Stimulated activated CD4-positive, alpha-beta T cell treated with anti-CD3 and anti-CD28 coated beads, Interleukin-4, amount 100 ng/mL, for 4 hours (primary cell): ENCODE measurements at places on chromosomes 13 and 19.

DNA sequence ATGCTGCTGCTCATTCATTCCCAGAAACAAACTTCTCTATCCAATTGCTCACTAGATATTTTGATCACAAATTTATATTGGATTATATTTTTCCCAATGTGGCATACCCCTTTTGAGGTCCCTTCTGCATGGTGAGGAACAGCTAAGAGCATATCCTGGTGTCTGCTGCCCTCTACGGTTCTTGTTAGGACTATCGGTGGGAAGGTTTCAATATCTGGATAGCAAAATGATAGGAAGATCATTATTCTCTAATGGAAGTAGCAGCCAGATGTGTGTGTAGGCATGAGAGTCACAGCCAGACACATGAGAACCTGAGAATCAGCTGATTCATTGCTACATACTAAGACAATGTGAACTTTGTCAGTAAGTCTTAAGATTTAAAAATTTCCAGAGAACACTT is 1422.4 kb upstream of the MIR17HG start:
- no peak for DNase-seq

GRCh38 chr19:19214159-19214490 is 2.4 kb downstream of the NCAN start:
- DNase-seq, result no peak

- DNase-seq, result no peak
Measured at GRCh38 chr13:50783066-50783465, 60.4 kb downstream of the DLEU7 start.

DNA sequence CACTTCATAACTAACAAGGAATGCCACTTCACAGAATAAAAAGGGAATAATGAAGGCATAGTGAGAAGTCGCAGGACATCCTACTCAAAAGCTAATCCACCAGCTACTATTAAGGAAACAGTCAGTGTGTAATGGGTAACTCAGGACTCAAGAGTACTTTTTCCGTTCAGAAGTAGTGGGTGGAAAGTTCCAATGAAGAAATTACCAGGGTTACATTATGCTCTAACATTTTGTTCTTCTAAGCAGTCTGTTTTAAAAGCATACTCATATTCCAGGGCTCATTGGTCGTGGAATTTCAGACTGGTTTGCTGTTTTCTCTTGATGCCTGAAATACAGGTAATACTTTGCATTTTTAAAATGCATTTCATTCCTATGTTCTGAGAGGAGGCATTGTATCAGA is 222.4 kb upstream of the IRS2 start:
- DNase-seq, result no peak

DNA sequence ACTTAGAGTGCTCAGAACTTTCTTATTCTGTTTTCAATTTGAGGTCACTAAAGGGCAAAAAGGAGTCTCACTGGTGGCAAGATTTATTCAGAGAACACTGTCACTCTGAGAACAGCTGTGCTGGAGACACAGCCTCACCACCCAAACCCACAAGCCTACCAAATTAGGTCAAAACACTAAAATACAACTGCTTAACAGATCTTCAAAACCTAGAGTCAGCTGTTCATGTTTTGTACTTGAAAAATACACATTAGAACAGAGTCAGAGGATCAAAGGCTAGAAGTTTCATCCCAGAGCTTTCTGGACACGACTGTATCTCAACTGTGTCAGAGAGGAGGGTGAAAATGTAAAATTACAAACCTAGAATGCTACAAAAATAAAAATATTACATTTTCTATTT is 89.3 kb downstream of the MIPEP start:
- no peak for DNase-seq

- no peak for DNase-seq
Measured at GRCh38 chr13:41004875-41005693, 14.0 kb downstream of the ELF1 start.

GRCh38 chr13:43804461-43805070 is 17.8 kb upstream of the ENOX1 start:
- DNase-seq, result no peak

DNA sequence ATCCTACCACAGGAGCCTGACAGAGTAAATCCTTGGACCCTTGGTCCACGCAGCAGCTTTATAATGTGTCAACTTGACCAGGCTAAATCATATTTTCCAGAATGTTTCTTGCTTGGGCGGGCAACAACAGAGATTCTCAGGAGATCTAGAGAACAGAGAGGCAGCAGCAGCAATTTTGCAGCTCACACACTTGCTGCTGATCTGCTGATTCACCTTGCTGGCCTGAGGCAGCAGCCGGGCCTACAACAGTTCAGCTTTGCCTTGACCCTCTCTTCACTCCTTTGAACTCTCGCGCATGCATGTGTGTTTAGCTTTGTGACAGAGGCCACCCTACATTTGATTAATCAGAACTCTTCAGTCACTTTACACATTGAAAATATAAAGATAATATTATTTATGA is 159.3 kb downstream of the UGGT2 start:
- no peak for DNase-seq

GRCh38 chr13:43077906-43078305 is 54.5 kb downstream of the DNAJC15 start:
- DNase-seq, result no peak

DNA sequence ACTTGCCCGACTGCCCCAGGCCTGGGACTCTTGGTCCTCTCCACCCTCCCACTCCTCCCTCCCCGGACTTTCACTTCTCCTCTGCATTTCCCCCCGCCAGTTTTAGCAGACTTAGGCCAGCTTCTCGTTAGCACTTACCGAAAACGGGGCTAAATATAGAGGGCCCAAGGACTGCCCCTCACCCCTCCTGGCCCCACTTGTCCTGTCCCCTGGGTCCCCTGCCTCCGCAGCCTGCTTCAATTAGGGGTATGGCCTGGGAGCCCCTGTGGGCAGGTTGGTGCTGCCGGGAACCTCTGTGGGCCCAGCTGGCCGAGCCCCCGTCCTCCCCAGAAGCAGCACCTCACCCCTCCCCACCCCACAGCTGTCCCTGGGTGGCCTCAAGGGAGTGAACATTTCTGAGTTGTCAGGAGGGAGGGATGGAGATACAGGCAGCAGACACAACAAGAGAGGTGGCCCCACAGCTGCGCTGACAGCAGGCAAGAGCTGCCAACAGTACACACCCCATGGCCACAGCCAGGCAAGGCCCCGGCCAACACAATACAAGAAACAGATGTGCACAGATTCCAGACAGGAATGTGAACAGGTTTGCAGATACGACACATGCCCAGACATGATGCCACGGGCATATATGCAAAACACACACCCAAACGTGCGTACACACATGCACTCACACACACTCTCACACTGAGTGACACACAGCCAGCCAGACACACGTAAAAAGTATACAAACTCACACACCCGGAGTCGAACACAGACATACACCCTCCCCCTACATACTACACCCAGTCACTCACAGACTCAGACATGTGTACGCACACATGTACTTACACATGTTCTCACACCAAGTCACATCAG is 2.6 kb downstream of the POU2F2 start:
- no peak for DNase-seq
